ENCODE measurements at places on chromosomes 3 and 15.
A peak's percentile ranks its signal among the peaks of the same experiment; 100 is the strongest.

- DNase-seq, result peak; percentile 41
Observed at GRCh38 chr15:89971592-89971997, 29.5 kb upstream of the ZNF710 start.

DNA sequence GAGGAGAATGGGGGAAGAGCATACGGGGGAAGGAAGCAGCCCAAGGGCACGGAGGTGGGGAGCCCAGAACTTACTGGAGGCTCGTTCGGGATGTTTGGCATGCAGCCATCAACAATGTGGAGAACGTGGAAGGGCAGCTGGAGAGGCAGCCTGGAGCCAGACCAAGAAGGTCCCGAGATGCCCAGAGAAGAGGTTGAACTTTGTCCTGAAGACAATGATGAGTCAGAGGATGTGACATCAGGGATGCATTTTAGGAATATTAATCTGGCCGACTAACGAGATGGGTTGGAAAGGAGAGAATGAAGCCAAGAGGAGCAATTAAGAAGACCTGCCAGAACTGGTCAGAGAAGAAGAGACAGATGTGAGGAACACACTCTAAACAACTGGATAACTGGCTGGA is 98.2 kb downstream of the SRGAP3 start:
- DNase-seq, result no peak

- no peak for DNase-seq
Observed at GRCh38 chr3:9712415-9712814, 8.8 kb downstream of the CPNE9 start.

DNA sequence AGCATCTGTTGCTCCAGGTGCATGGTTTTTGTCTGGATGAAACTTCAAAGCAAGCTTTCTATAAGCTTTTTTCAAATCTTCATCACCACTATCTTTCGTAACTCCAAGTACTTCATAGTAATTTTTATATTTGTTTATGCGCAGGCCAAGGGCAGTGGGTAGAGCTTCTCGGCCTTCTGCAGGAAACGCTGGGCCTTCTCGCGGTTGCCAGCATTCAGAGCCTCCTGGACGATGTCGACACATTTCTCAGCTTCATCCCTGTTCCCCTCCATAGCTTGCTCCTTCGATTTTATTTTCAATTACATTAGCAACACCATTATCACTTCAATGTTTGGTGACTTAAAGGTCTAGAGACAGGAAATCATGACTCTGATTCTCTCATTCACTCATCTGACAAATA is 20.2 kb downstream of the DENND4A start:
- no peak for DNase-seq

GRCh38 chr3:185623939-185624665 is 38.0 kb downstream of the SENP2 start:
- no peak for DNase-seq

DNA sequence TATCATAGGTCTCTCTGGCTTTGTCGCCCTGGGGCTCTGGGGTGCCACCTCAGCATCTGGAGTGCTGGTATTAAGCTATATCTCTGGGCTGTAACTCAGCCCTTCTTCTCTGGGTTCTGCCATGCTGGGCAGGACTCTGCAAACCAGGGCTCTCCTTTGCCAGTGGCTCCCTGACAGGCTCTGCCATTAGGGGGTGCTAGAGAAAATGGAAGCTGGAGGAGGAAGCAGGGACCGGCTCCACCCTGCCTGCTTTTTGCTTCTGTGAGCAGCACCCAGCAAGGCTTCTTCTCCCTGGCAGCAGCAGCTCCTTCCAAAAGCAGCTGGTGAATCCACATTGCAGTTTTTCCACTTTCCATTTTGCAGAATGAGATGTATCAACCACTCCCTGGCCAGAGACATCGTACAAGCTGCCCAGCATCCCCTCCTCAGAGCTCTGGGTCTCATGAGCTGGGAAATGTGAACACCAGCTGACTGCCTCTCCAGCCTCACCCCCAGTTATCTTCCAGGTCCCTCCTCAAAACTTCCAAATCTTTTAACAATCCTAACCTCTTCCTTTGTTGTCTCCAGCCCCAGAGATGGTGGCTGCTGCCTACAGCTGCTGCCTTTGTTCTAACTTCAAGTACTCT is 165.0 kb downstream of the ABHD5 start:
- peak; percentile 48 for DNase-seq

GRCh38 chr3:72618739-72619138 is 229.5 kb downstream of the SHQ1 start:
- no peak for DNase-seq

DNA sequence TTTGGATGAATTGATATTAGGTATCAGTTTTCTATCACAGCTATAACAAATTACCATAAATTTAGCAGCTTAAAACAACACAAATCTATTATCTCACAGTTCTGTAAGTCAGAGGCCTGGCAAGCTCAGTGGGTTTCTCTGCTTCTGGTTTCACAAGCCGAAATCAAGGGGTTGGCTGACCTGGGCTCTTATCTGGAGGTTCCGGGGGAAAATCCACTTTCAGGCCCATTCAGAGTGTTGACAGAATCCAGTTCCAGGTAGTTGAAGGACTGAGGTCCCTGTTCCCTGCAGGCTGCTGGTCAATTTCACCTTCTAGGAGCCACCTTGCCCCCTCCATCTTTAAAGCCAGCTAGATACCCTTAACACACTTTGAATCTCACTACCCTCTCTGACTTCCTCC is 11.1 kb upstream of the HHATL start:
- no peak for DNase-seq

DNA sequence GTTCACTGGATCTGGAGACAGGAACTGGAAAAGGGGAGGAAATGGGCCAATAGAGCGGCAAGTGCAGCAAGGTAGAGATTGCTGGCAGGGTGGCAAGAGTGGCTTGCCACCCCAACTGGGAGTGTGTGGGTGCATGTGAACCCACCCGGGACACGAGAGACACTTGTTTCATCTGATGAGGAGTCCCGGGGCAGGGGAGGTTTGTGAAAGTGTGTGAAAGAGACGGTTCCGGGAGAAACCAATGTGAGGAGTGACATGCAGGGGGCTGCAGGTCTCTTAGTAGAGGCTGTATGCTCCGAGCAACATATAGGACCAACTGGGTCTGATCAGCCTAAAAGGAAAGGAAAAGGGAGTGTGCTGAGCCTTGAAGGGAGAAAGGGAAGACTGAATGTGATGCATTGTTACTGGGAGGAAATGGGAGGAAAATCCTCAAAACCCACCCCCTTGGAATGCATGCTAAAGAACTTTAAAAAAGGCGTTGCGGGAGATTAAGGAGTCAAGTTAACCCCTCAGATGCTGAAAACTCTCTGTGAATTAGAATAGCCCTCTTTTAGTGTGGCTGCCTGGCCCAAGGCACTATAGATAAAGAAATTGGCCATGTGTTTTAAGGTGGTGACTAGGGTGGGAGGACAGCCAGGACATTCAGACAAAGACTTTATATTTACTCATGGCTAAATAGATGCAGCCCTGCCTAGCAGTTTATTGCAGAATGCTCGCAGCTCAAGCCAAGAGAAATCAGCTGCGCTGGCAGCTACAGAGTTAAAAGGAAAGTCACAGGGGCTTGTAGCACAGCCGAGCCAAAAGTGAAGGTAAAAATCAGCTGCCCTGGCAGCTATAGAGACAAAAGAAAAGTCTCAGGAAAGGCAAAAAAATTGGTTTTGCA is 9.1 kb upstream of the SLC9C1 start:
- no peak for DNase-seq

GRCh38 chr3:68256635-68257223 is 602.3 kb upstream of the SUCLG2 start:
- DNase-seq, result no peak

DNA sequence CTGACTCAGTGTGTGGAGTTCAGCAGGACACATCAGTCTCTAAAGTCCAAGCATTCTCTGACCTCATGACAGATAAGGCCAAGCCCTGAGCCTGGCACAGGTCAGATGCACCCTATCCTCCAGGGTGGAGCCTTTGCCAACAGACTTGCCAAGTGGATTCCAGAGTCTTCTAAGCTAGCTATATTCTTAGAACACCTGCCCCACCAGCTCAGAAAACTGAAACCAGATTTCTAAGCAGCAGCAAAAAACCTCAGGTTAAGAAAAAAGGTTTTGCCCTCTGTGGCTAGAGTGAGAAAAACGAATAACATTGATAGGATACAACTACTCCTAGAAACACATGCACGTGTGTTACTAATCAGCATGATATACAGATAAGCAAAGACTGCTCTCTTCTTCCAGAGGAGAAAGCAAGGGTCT is 11.6 kb downstream of the RMDN3 start:
- DNase-seq, result no peak

DNA sequence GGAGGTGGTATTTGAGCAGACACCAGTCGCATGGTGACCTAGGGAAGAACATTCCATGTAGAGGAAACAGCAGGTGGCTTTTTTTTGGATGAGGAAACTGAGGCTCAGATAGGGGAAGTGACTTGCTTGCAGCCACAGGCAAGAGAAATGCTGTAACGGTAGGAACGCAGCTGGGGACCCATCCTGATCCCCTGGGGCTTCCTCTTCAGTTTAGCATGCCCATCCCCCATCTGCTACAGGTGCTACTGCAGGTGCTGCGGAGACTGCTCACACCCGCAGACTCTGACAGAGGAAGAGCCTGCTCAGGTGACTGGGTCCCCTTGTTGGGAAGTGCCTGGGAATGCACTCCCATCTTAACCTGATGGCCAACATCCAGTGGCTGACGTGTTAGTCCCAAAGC is 55.4 kb upstream of the SEC13 start:
- DNase-seq, result no peak

DNA sequence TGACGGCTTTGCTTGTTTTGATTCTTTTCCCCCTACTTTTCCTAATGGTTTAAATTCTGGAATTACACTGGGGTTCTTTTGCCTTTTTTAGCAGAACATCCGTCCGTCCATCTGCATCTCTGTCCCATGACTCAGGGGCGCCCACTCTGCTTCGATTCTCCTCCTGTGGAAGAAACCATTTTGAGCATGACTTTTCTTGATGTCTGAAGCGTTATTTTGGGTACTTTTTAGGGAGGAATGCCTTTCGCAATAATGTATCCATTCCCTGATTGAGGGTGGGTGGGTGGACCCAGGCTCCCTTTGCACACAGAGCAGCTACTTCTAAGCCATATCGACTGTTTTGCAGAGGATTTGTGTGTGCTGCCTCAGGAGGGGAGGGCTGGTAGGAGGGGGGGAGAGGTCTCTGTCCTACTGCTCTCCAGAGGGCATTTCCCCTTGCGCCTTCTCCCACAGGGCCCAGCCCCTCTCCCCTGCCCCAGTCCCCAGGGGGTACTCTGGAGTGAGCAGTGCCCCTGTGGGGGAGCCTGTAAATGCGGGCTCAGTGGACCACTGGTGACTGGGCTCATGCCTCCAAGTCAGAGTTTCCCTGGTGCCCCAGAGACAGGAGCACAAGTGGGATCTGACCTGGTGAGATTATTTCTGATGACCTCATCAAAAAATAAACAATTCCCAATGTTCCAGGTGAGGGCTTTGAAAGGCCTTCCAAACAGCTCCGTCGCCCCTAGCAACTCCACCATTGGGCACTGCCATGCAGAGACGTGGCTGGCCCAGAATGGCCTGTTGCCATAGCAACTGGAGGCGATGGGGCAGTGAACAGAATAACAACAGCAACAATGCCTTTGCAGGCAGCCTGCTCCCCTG is 19.5 kb upstream of the BSN start:
- no peak for DNase-seq

DNA sequence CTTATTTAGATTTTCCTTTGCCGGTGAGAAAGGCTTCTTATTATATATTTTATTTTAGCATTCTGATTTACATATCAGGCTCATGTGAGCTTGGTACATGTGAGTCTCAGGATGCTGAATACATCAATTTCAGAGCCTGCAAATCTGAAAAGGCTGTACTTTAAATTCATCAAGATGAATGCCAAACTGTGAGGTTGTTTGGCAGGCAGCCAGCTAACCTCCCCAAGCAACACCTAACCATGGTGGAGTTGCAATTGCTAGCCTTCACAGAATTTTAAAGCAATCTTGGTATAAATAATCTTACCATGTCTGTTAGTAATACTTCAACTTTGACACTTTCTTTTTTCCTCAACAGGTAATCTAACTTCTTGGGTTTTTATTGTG is 252.5 kb downstream of the CDIN1 start:
- peak; percentile 40 for DNase-seq
